ENCODE measurements at places on chromosomes 3 and 15. TPM values are rescaled to one million over a fixed set of nuclear protein-coding genes. Genes with fewer than 3 reads are reported as not detected.

DNA sequence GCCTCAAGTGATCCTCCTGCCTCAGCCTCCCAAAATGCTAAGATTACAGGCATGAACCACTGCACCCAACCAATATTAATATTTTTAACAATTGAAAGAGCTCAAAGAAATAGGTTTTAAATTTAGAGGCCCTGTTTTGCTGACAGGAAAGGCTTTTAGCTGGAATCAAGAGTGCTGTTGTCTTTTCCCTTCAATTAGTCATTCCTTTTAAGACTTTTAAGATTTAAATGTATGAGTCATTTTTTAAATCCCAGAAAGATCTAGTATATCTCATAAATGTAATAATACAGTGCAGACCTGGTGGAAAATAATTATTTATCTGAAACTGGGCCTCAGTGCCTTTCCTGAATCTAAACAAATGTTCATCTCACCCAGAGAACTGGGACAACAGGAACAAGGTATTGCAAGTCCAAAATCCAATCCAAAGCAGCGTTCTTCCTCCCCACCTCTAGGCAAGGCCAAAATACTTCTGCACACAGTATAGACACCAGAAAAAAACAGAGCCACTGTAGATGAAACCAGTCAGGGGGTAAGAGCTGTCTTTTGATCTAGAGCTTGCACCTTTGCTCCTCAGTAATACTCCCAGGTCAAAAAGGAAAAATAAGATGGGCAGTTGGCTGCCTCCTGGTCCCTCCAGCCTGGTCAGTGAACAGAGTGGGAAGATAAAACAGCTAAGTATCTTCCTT lies 14.4 kb downstream of the AGTR1 start:
- H3K27me3 ChIP-seq: no peaks in the 10 kb centered on the region
- H3K4me1 ChIP-seq: no peaks in the 10 kb centered on the region
- no peak for DNase-seq

Gene TJP1
- 92.8 TPM for total RNA-seq

GRCh38 chr3:187987924-187988323 lies 166.0 kb upstream of the LPP start:
- H3K27me3 ChIP-seq: no peaks in the 10 kb centered on the region
- no peak for DNase-seq
- no peak overlapping the region for H3K27ac ChIP-seq
- no peaks in the 10 kb centered on the region for H3K4me1 ChIP-seq

GRCh38 chr3:144128108-144128892 lies 156.7 kb downstream of the DIPK2A start:
- H3K4me1 ChIP-seq: no peaks in the 10 kb centered on the region
- H3K36me3 ChIP-seq: no peaks in the 10 kb centered on the region
- no peaks in the 10 kb centered on the region for H3K27me3 ChIP-seq
- H3K27ac ChIP-seq: peak overlapping the region; percentile 64

DNA sequence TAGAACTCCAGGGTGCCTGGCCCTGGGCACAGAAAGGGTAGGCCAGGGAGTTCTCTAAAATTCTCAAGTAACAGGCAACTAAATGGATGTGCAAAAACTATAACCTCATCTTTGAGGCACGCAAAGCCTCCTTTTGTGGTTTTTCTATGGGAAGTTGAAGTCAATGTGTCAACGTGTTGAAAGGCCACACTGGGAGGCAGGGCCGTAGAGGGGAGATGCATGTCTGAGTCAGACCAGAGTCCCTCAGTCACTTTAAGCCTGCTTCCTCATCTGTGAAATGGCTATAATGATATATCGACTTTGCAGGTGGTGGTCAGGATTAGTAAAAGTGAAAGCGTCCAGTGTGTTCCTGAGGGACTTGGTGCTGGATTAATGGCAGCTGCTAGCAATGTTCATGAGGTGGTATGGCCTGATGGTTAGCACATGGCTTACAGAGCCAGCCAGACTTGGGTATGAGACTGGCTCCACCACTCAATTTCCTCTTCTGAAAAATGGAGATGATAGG lies 17.0 kb downstream of the TGM5 start:
- no peak for DNase-seq
- no peaks in the 10 kb centered on the region for H3K27me3 ChIP-seq
- H3K4me1 ChIP-seq: no peaks in the 10 kb centered on the region
- no peaks in the 10 kb centered on the region for H3K36me3 ChIP-seq

DNA sequence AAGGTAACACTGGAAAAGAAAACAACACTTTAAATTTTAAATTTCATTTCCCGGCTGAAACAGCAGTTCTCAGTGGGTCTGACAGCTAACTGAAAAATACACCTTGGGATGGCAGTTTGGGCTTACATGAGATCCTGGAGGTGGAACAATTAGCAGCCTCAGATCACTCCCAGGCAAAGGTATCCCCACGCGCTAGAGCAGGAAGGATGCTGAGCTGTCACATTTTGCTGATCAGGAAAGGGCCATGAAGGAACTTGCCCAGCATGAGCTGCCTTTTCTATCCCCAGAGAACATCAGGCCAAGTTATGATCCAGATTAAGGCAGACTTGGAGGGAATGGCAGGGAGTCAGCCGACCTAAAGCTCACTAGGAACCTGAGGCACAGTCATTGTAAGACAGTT lies 204.8 kb upstream of the SLC2A2 start:
- no peak overlapping the region for H3K4me3 ChIP-seq
- H3K27ac ChIP-seq: no peak overlapping the region
- H3K36me3 ChIP-seq: no peaks in the 10 kb centered on the region

- H3K27me3 ChIP-seq: no peaks in the 10 kb centered on the region
- H3K27ac ChIP-seq: no peak overlapping the region
- H3K4me3 ChIP-seq: no peak overlapping the region
- H3K4me1 ChIP-seq: no peaks in the 10 kb centered on the region
- H3K36me3 ChIP-seq: no peaks in the 10 kb centered on the region
Observed at GRCh38 chr15:72074335-72075060, 43.5 kb downstream of the MYO9A start.

- H3K4me1 ChIP-seq: no peaks in the 10 kb centered on the region
- H3K27ac ChIP-seq: no peak overlapping the region
- H3K36me3 ChIP-seq: no peaks in the 10 kb centered on the region
- no peak overlapping the region for H3K4me3 ChIP-seq
- H3K27me3 ChIP-seq: no peaks in the 10 kb centered on the region
- DNase-seq: no peak
Observed at GRCh38 chr3:20846066-20846465, 660.1 kb upstream of the SGO1 start.

DNA sequence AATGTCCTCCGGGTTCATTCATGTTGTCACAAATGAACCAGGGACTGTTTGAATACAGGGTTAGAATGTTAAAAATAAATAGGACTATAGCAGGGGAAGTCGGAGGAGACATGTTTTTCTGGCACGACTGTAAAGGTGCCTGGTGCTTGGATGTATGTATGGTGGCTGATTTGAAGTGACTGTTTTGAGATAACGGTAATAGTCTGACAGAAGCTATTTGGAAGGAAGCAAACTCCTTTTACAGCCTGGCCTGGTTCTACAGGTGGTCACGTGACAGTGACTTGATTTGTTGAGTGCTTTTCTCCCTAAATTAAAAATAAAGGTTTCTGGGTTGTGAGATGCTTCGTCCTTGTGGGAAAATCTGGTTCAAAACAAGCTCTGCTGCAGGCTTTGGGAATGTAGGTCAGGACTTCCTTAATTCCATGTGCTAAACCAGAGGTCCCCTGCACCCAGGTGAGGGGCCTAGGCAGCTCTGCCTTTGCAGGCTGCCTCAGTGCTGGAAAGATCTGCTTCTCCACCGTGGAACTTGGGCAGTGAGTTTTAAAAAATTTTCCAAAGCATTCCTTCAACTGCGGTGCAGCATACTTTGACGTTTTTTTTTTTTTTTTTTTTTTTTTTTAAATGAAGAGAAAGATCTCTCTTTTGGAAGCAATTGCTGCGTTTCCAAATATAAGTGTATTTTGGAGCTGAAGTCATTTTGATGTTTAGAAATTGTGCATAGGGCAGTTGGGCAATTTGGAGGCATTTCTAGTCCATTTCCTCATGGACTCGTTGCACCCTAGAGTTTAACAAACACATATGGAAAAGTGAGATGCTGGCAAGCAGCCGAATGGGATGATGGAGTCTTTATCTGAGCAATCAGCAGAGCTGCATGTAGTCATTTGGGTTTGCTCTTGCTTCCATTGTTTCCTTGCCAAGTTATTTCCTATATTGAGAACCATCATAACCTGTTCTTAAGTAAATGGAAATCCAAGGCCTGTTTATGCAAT lies 30.9 kb downstream of the ITPR1 start:
- DNase-seq: peak; percentile 60
- no peaks in the 10 kb centered on the region for H3K36me3 ChIP-seq

DNA sequence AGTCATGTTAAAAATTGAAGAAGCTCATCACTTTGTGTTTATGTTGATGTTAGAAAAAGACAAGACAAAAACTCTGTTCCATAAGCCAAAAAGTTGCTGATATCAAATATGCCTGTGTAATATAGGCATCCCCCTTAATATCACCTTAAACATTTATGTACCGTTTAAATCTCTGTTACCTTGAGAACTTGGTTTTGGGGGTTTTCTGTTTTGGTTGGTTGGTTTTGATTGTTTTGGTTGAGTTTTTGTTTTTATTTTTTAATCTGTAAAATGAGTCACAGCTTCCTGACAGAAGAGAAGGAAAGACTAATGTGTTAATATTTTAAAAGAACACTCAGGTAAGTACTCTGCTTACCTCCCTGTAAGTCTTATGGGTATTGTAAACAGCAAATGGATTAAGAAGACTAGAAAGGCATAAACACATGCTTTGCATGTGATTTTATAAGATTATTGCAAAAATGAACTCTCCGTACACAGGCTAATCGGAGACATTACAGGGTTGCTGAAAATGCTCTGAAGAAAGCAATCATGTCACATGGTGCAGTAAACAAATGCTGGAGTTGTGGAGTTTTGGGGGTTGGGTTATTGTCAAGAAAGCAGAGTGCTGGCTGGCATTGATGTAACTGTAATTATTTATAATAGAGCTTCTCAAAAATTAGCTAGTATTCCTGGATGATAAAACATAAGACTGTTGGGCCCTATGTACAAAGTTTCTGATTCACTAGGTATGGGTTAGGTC lies 69.5 kb upstream of the MBNL1 start:
- no peaks in the 10 kb centered on the region for H3K4me1 ChIP-seq
- H3K36me3 ChIP-seq: no peaks in the 10 kb centered on the region
- H3K27me3 ChIP-seq: no peaks in the 10 kb centered on the region
- no peak for DNase-seq

Gene C2CD4A
- total RNA-seq: not detected

Data from breast epithelium (tissue), 4 donors.